Activated CD4-positive, alpha-beta T cell treated with anti-CD3 and anti-CD28 coated beads, Interleukin-2, amount 50 U/mL, for 48 hours (primary cell): ENCODE measurements at places on chromosomes 7 and 10.

GRCh38 chr10:560314-560992, 129.0 kb downstream of the DIP2C start:
- no peak for DNase-seq

GRCh38 chr10:132199854-132200311, 13.1 kb downstream of the DPYSL4 start:
- DNase-seq: no peak

- no peak for DNase-seq
Observed at GRCh38 chr10:15451137-15452094, 80.3 kb upstream of the FAM171A1 start.

GRCh38 chr7:97064020-97064419, 39.4 kb upstream of the DLX5 start:
- no peak for DNase-seq

- no peak for DNase-seq
Observed at GRCh38 chr10:3950676-3951275, 165.8 kb upstream of the KLF6 start.

DNA sequence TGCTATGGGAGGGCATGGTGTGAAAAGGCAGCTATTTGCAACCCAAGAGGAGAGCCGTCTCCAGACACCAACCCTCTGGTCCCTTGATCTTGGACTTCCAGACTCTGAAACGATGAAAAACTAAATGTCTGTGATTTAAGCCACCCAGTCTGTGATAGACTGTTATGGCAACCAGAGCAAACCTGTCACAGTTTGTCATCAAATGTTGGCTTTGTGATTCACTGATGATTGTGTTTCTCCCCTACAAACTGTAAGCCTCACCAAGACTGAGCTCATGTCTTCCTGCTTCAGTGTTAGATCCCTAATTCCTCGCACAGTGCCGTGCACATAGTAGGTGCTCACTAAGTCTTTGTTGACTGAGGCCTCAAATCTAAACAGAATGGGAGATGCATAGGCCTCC, 224.6 kb upstream of the PITRM1 start:
- DNase-seq: no peak

- DNase-seq: no peak
Observed at GRCh38 chr10:23345861-23346260, 1.3 kb upstream of the C10orf67 start.

GRCh38 chr7:47535035-47535703, 46.7 kb downstream of the TNS3 start:
- no peak for DNase-seq

- DNase-seq: no peak
Observed at GRCh38 chr10:8998751-8999150, 944.3 kb downstream of the GATA3 start.

DNA sequence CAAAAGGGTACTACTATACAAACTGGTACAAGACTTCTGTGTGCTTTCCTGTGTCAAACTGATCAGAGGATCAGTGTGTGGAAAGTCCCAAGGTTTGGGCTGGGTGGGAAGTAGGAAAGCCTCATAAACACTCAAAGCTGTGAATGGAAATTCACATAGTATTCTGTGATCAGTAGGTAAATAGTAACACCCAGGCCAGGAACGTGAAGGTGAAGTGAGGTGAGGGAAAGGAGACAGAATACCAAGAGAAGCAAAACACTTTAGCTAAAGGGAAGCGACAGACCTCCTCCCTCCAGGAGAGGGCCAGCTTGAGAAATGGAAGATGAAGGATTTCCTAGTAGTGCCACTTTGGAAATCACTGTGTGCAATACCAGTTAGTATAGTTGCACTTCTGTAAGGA, 451.9 kb downstream of the KCNMA1 start:
- DNase-seq: no peak

DNA sequence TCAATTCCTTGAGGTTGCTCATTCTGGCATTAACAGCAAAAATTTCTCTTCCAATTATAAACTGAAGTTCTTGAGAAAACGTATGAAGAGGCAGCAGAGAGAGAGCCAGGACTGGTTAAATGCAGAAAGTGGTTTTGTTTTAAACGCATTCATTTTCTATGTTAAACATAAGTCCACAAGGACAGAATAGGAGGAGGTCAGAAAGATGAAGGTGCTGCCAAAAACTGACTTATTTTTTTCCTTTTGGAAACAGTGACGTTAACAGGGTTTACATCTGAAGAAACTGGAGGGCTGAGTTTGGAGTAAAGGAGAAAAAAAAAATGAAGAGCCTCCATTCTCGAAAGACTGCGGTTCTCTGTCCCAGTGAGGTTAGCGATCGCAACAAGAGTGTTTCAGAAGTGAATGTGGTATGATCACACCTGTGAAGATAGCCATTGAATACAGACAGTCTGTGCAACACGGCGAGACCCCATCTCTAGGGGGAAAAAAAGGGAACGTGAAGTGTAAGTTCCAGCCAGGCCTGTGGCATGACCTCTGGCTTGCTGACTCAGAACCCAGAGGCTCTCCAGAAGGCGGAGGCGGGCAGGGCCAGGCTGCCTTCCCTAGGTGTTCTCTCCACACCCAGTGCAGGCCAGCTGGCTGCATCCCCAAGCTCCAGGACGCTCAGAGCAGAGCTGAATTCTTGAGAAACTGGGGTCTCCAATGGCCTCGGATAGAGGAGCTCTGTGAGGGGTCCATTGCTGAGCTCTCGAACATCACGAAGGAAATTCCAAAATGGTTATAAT, 84.0 kb downstream of the CHST15 start:
- DNase-seq: no peak

DNA sequence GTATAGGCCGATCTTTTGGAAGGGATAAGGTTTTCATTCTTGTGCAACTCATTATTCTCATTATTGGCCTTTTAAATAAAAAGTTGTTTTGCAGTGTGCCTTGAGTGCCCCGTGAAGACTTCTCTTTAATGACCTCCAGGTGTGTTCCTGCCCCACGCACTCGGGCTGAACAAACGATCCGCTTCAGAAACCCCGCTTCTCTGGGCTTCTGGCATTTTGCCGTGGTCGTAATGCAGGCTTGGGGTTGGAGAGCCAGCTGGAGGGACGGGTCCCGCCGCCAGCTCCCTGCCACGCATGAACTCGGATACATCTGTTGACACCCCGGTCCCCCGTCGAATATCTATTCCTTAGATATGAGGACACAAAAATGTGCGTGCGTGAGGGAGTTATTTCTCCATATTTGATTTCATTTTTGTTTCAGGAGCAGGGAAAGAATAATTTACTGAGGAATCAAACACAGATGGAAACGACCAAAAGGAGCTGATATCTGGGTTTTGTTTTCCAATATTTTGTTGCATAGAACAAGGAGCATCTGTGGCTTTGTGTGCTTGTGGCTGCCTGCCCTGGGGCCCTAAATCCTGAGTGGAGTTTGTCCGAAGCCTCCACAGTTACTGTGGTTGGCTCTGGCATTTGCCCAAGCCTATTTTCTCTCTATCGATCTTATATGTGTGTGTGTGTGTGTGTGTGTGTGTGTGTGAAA, 17.0 kb upstream of the TTYH3 start:
- no peak for DNase-seq
